ENCODE measurements at places on chromosomes 2 and 18.

GRCh38 chr18:36333414-36333813 lies 35.9 kb downstream of the FHOD3 start:
- DNase-seq: no peak

DNA sequence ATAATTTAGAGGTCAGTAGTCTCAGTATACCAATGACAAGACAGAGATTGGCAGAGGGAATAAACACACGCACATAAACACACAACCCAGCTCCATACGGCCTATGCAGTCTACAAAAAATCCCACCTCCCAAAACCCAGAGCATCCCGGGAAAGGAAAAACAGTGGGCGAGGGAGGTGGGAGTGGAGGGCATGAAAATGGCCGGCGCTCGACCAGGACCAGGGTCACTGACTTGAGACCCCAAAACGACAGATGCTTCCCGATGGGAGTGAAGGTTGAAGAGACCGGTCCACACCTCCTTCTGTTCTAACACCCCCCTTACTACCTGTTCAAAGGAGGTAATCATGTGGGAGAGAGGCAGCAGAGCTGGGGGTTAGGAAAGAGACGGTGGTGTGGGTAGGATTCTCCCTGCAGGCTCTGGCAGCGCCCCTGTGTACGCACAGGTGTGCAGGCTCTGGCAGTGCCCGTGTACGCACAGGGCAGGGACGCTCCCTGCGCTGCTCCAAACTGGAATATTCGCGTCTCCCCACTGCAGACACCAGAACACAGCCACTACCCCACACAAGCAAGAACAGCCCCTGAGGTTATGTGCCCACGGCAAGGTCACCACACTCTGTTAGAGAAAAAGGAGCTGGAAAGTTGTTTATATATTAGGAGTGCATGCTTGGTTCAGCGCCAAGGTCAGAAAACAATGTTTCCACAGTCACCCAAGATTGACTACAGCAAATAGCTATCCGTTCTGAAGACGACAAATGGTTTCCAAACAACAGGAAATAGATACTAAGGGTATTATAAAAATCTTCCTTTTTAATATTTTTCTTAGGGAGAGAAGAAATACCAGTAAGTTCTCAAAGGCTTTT lies 67.9 kb downstream of the EIPR1 start:
- DNase-seq: no peak

DNA sequence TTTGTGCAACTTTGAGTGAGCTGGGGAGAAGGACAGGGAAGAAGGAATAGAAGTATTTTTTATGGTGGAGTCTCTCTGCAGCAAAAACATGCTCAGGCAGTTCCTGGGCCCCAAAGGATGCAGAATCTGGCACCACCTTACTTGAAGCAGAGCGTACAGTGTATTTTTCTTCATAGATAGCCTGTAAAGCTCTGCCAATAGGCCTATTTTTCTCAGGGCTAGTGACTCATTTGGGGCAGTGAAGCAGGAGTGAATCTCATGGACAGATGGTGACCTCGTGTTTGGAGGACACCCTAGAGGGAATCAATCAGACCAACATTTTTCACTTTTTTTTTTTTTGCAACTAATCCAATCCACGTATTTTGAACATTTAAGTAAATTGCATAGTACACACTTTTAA lies 268.1 kb upstream of the CXCR4 start:
- peak; percentile 4 for DNase-seq

- DNase-seq: no peak
Observed at GRCh38 chr2:241809383-241810306, 652 bp downstream of the NEU4 start.

DNA sequence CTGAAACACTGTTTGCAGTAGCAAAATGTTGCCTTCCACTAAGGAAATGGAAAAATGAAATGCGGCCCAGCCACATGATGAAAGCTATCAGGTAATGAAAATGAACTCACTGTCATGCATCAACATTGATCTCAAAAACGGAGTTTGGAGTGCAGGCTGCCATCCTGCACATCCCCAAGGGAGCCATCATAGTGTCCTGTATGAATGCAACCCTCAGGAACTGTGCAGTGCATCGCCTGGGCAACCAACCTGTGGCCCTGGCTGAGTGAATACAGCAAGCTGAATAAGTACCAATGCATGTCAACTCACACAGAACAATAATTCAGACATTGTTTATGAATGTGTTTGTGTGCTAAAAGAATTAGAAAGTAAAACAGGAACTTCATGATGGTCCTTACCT lies 23.1 kb upstream of the TXNDC2 start:
- no peak for DNase-seq

DNA sequence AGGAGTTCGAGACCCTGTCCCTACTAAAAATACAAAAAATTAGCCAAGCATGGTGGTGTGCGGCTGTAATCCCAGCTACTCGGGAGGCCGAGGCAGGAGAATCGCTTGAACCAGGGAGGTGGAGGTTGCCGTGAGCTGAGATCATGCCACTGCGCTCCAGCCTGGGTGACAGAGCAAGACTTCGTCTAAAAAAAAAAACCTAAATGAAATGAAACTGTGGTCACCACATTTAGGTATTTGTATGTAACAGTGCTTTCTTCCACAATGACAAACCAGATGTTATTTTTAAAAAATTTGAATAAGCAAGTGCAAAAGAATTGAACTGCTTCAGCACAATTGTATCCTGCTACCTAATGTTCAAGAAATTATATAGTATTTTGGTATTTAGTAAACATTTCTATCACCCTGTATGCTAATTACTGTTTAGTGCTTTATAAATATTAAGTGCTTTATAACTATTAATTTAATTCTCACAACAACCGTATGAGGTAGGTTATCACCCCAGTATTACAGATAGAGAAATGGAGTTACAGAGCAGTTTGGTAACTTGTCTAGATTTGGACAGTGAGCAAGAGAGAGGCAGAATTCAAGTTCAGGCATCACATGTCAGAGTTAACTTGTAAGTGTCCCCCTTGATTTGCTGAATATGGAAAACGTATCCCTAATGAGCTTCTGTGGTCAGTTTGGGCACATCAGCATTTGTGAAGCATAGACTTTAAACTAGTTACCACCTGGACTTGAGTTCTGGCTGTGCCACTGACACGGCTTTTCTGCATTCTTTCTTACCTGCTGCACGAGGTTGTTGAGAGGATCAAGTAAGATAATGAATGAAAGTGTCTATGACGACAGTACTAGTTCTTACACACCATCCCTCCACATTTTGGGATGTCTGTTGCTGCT lies 14.4 kb downstream of the PHLPP1 start:
- DNase-seq: no peak

GRCh38 chr2:231854616-231855125 lies 68.4 kb downstream of the COPS7B start:
- peak; percentile 67 for DNase-seq

- DNase-seq: no peak
Observed at GRCh38 chr2:109258905-109259540, 130.0 kb downstream of the SH3RF3 start.

DNA sequence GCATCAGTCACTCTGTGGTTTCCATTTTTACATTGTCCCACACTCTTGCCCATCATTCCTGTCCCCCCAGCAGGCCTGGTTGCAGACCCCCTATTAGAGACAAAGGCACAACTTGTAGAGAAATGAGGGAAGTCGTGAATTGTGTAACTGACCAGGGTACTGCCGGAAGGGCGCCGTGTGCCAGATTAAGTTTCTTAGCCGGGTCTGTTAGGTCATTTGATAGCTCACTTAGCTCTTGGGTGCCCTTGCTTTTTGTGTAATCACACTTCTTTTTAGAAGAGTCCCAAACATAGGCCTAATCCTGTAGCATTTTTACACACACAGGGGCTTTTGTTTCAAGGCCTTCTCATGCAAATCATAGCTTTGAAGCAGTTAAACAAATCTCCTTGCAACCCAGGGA lies 87.2 kb downstream of the CTAGE1 start:
- DNase-seq: no peak

DNA sequence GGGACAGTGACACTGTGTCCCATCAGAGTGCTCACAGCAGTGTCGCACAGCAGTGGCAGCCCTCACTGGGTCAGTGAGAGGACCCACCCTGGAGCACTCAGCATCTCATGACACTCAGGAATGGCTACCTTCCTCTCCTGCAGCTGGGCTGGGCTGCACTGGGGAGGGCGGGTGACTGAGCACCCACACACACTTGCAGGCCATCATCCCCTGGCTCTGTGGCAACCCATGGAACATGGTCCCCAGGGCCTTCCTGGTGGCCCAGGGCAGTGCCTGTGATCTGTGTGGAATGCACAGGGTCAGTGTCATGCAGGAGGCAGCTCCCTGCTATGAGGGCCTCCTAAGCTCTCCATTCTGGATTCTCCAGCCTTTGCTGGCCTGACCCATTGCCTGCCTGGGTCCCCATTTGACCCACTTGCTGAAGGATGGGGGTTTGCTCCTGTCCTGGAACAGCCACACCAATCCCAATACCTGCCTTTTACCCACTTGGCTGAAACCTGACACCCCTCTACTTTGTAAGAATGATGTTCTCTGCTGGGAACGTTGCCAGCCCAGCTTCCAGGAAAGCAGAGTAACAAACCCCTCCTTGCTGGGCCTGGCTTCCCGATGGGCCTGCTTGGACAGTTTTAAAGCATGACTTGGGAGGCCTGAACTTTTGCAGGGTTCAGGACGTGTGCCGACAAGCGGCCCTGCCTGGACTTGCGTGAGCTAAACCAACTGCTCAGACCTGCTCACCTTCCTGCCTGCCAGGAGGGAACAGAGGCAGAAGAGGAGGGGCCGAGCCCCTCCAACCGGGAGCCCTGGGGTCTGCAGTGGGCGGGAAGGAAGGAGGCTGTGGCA lies 13.7 kb downstream of the HS6ST1 start:
- DNase-seq: no peak

Data from osteocyte (in vitro differentiated cells).